ENCODE measurements at places on chromosomes 3 and 15.

DNA sequence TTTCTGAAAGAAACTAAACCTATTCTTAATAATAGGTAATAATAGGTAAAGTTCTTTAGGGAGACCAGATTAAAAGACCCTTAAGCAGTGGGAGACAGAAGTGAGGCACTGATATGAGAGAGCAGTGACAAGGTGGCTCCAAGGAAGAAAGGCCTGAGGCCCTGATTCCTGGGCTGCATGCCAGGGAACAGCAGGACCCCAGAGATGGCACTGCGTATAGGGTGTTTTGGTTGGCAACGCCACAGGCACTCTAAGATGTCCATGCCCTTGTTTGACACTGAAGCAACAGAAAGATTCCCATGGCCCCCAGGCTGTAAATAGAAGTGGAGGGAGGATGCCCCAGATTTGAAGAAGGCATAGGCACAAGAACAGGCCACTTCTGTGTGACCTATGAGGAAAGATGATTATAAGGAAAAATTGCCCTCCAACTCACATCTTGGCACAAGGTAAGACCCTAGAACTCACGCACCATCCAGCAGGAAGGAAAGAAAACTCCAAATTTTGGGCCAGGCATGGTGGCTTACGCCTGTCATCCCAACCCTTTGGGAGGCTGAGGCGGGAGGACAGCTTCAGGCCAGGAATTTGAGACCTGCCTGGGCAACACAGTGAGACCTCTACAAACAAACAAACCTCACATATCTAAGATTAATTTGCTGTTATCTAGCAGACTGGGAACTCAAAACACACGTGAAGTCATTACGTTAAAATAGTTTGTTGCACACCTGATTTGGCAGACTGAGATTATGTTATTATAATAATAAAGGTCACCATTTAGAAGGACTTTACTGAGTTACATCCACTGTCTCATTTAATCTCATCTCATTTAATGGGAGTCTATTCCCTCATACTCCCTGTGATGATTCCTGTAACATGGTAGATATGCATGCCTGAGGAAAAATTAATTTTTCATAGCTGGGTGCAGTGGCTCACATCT is 10.5 kb upstream of the BLM start:
- peak; percentile 41 for DNase-seq

DNA sequence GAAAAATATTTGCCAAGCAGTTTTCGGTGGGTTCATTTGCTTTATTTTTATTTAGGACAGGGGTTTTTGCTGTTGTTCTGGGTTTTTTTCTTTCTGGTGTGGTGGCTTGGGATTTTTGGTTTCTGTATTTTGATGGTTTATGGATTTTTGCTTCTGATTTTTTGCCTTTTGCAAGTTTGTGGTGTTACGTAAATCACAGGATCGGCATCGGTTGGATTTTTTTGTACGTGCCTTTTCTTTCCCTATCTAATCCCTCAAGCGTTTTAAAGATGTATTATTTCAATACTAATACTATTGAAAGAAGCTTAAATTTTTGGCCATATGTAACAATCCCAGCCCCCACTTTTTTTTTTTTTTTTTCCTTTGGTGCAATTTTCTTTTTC is 782 bp upstream of the BCL6 start:
- no peak for DNase-seq

DNA sequence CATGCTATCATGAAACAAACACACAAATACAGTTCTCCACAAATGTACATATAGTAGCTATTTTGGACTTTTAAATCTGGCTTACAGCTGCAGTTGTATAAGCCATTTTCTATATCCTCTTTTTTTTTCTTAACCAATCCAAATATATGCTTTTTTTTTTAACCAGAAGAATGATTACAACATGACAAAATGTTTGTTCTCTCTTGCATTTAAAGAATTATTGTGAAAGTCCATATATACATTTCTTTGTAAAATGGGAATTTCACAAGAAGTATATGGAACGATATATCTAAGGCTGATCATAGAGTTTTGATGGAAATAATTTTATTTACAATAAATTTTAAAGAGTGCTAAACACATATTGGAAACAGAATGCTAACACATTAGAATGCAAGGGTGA is 95.6 kb downstream of the CD200R1L start:
- DNase-seq = no peak

DNA sequence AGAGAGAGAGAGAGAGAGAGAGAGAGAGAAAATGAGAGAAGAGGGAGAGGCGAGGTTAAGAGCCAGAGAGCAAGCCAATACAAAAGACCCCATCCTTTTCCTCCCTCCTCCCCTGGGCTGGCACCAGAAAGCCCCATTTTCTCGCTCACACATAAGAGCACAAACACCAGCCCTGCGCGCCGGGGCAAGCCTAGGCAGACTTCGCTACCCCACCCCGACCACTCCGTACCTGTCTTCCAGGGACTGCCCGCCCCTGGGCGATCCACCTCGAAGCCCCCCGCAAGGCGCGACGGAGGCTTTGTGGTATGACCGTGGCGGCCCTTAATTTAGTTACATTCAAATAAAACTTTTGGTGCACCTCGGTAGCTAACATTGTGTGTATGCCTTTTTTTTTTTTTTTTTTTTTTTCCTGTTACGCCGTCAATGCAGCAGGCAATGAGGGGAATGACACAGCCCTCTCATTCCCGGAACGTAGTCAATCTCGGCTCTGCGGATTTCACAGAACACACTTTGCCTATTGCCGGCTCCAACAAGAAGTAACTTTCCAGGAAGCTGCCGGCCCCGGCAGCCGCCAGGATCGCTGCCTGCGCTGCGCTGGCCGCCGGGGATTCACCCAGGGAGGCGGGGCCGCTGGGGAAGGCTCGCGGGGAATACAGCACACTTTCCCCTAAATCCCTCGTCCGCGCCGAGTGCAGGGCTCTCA is 7.7 kb downstream of the BCL6 start:
- DNase-seq = peak; percentile 74

DNA sequence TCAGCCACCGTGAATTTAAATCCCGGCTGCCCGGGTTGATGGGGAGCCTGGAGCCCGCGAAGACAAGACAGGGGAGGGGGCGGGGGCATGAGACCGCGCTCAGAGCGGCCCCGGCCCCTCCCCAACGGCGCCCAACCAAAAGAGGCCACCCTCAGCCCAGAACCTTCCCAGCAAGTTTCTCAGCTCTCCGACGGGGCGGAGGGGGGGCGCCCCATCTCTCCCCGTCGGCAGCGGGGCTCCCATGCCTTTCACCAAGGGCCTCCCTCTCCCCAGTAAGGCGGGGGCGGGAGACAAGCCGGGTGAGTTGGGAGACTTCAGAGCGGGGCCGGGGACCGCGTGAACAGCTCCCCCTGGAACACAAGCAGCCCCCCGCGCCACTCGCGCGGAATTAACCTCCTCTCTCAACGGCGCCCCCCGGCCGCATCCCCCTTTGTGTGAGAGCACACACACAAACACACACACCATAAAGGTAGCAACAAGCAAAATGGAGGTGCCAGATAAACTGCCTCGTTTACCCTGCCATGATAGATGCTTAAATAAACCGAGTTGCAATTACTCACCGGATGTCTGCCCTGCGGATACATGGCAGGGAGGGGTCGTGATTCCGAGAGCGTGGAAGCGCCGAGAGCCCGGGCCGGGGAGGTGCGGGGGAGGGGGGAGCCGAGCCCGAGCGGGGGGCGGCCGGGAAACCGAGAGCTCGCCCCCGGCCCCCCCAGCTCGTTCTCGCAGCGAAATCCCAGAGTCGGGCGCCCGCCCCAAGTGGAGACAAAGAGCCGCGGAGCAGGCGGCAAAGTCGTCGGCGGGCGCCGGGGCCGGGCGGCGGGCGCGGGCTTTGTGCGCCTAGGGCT is 1.3 kb downstream of the TLE3 start:
- DNase-seq = peak; percentile 75
